ENCODE measurements at places on chromosomes 1 and 21.

- DNase-seq = no peak
These were observed 26.9 kb downstream of the NENF start for GRCh38 chr1:212459656-212460055.

DNA sequence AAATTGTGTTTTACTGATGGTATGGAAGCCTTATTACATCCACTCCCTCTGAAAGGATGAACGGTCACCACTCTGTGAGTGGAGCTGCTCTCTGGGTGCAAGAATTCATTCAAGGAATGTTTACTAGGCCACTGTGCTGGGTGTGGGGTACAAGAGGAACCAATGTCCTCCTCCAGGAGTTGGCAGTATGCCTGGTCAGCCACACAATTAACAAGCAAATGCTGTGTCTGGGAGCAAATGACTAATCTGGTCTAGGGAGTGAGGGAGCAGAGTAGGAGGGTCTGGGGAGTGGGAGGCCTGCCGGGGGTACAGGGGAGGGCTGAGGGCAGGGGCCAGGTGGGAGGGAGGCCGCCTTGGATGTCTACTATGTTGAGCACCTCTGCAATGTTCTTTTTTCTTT, 27.2 kb upstream of the TDRD10 start:
- no peak for DNase-seq

- DNase-seq = no peak
These were observed 63.7 kb downstream of the WLS start for GRCh38 chr1:68168545-68169171.

DNA sequence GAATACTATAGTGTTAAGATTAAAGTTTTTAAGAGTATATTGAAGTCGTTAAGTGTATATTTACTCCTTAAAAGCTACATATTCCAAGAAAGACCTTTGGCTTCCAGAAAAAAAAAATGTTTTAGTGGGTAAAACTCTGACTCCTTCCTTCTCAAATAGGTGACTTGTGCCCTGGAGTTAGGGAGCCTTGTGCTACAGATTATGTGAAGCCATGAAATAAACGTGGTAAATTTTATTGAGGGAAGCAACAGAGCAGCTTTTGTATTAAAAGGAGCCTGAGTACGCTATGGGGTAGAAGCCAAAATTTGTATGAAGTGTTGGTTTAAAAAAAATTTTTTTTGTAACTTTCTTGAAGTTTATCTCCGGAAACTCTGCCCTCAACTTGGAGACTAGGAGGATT, 994 bp downstream of the RO60 start:
- no peak for DNase-seq

DNA sequence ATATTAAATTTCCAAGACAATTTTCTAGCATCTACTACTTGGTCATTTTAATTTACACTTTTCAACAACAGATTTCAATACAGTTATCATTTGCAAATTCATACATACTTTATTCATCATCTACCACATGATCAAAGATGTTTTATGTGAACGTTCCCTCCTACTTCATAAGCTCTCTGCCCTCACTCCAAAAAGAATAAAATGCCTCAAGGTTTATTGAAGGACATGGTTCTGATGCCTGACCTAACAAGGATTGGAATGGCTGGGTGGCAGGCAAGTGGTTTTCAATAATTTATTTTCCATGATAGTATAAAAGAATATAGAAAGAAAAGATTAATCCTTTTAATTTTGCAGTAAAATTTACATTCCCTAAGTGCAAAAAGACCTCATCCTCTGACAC, 5.4 kb downstream of the CDKN2C start:
- no peak for DNase-seq

DNA sequence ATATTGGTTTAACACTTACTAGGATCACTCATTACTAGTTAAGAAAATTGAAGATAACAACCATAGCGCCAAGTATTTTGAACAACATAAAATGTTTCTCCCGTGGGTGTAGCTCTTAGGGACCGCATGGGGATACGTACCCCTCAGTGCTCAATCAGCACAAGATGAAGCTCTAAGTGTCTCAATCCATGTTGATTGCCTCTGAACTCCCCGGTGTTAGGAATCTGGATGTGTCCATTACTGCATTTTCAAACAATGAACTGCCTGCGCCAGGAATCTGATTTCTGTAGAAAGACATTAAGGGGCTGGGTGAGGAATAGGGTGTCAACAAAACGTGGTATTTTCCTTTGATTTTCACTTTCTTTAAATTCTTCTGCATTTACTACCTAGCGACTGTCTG, 100.2 kb downstream of the LMO4 start:
- DNase-seq = no peak

DNA sequence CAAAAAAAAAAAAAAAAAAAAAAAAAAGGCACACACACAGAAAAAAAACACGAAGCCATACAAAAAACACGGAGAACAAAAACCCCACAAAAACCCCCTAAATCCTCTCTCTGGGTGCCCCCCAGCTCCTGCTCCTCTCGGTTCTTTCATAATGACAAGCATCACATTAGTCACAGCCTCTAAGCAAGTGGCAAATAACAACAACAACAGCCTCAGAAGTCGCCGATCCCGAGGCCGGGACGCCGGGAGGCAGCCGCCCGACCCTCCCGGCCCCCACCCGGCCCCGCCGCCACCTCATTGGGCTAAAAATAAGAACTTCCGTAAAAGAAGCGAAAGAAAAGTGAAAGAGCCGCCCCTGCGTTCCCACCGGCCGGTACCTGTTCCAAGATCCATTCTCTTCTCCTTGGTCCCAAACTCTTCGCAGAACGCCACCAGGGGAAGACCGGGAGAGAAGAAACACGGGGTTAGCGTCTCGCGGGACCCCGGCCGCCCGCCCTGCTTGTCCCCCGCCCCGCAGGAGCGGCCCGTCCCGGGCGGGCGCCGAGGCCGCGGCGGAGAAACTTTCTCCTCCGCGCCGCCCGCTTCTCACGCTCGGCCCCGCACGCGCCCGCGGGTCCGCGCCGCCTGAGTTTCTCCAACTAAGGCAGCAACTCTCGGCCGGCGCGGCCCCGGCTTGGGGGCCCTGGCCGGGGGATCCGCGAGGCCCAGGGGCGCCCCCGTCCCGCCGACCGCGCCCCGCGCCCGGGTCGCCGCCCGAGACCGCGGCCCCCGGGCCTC, 102.8 kb downstream of the CASZ1 start:
- DNase-seq = no peak

DNA sequence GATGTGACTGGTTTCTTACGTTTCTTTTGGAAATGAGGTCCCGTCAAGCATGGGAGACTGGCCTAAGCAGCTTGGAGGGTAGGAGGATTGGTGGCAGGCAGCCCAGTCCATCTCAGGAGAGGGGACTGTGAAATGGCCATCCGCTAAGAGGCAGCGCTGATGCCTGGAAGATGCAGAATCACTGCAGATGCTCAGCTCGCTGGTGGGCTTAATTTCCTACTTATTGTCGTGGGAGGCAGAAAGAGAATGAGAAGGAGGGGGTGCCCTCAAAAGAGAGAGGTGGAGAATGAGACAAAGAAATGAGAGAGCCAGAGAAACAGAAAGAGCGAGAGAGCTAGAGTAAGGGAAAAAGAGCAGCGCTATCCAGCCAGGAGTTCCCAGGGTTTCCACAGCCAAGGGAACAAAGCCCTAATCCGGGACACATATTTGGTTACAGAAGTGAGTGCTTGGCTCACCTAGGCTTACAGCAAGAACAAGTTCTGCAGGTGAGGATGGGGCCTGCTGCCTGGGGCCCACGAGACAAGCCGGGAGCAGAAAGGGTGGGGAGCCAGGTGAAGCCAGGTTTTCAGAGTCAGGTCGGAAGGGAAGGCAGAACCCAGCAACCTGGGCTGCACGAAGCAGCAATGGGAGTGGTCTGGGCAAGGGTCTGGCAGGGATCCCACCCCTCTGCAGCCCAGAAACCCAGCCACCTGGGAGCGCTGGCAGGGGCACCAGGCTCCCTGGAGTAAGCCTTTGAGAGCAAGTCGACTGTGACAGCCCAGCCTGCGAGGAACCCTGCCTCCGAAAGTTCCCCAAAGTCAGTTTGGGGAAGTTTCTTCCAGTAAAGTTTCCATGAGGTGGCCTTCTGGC, 5.8 kb downstream of the ECE1 start:
- DNase-seq = no peak
